Stimulated activated CD8-positive, alpha-beta memory T cell treated with anti-CD3 and anti-CD28 coated beads, Interleukin-12 subunit alpha, Interleukin-12 subunit beta, amount 100 ng/mL, for 4 hours (primary cell): ENCODE measurements at places on chromosomes 1 and 21.

DNA sequence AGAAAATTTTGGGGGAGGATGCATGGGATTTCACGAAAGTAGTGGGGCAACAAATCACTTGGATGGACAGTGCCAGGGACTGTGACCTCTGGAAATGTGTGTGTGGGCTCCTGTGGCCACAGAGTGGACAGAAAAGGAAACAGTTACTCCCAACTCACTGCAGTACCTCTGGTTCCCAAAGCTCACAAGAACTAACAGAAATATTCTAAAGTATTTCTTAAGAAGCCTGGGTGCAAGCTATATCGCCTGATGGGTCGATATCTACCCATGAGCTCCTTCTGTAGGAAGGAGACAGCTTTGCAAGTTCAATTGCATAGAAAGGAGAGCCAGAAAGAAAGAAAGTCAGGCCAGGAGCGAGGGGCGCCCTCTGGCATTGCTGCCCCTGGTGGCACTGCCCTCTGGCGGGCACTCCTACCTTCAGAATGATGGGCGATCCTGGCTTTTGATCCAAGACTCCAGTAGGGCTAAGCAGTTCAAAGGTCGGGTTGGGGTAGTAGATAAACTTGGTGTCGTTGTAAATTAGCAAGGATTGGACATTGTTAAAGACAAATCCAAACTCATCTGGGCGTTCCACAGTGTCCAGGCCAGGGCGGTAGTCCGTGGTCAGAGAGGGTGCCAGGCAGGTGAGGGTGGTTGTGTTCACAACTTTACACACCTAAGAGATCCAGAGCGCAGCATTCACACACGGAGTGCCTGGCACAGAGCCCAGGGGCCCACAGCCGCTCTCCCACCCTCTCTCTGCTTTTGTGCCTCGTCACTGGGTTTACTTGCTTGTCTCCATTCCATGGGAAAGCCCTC, 134.7 kb upstream of the CD34 start:
- DNase-seq: no peak

DNA sequence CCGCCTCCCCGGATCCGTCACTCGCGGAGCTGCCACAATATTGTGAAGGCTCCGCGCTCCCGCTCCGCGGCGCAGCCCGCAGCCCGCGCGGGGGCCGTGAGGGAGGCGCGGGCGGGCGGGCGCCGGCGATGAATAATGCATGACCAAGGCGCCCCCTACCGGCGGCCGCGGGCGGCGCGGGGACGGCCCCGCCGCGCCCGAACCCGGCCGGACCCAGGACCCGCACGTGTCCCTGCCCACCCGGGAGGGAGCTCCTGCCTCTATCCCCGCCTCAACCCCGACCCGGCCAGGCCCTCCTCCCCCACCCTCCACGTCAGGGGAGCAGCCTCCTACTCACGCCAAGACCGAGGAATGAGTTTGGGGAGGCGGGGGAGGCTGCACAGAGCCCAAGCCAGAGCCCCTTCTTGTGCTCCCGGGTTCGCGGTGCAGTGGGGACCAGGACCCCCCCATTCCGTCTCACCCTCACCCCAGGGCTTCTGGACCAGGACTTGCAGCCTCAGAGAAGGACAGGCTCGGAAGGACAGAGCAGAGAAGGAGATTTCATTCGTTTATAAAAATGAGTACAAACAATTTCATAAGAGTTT, 70.8 kb upstream of the CASZ1 start:
- peak; percentile 43 for DNase-seq

- DNase-seq: no peak
These were observed 127.0 kb downstream of the NME7 start for GRCh38 chr1:169240449-169241232.

GRCh38 chr1:94580367-94581115, 39.0 kb upstream of the F3 start:
- no peak for DNase-seq

DNA sequence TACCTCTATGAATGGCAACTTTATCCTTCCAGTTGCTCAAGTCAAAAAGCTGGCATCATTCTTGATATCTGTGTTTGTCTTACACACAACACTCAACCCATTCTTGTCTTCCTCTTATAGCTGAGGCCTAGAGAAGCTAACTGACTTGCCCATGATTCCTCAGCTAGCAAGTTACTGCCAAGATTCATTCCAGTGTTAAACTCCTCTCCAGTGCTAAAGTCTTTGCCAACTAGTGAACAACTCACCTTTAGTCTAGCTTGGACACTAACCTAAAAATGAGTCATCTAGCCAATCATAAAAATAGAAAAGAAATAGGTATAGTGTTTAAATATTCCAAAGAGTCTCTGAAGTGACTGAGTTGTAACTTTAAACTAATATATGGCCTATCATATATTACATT, 45.6 kb upstream of the RGS2 start:
- DNase-seq: no peak

- DNase-seq: no peak
These were observed 13.9 kb downstream of the BTBD19 start for GRCh38 chr1:44822131-44822701.

GRCh38 chr1:118954301-118954905, 33.7 kb downstream of the TBX15 start:
- DNase-seq: no peak

DNA sequence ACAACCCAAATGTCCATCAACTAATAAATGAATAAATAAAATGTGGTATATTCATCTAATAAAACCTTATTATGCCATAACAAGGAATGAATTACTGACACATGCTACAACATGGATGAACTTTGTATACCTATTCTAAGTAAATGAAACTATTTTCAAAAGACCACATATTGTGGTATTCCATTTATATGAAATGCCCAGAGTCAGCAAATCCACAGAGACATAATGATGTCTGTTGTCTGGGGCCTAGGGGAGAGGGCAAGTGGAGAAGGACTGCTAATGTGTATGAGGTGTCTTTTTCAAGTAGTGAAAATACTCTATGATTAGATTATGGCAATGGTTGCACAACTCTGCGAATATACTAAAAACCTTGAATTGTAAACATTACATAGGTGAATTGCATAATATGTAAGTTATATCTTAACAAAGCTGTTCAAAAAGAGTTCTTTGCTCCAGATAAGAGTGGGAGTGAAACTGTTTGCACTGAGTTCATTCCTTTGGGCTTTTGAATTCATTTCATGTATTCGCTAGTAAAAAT, 464.2 kb downstream of the NUF2 start:
- DNase-seq: no peak

GRCh38 chr1:8625491-8625890, 191.9 kb downstream of the RERE start:
- DNase-seq: no peak

DNA sequence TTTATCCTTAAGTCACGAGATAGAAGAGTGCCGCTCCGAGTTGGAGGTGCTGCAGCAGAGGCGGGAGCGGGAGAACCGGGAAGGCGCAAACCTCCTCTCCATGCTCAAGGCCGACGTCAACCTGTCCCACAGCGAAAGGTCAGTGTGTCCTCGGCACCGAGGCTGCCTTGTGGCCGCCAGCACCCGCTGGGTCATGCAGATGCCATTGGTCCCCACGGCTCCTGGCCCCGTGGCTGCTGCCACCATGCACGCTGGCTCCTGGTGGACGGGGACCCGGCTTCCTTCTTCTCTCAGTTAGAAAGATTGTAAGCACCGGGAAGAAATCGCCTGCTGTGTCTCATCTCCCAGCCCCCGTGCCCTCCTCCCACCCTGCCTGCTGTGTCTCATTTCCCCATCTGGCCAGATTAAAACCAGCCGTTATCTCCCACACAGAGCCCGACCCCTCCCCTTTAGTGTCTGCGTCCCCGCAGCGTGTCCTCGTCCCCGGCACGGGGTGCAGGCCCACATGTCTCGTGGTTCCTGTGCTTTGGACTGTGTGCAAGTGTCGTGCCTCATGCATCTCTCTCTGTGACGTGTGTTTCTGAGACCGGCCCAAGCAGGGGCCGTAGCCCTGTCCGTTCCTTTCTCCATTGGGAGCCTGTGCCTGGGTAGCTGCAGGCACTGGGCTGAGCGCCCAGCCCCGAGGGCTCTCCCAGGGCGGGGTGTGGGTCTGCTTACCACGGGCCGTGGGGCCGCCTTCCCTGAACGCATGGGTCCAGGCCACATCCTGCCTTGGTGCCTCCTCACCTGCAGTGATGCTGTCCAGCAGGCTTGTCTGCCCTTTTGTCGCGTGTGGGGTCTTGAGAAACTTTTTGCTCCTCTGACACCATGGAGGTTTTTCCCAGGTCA, 62.1 kb downstream of the PCNT start:
- no peak for DNase-seq

DNA sequence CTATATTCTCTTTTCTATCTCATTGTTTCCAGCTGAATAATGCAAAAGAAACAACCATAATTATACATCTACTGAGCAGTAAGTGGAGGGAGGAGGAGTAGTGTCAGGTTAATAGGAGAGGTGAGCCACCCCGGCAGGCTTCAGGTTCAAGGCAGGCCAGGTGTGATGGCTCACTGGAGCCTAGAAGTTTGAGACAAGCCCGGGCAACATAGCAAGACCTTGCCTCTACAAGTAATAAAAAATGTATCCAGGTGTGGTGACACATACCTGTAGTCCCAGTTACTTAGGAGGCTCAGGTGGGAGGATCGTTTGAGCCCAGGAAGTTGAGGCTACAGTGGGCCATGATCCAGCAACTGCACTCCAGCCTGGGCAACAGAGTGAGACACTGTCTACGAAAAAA, 1.9 kb upstream of the DIP2A start:
- no peak for DNase-seq

- DNase-seq: no peak
These were observed 715.0 kb upstream of the ADAMTS5 start for GRCh38 chr21:27681841-27682240.

- no peak for DNase-seq
These were observed 41.3 kb upstream of the EIF4G3 start for GRCh38 chr1:21217812-21218596.

GRCh38 chr1:29903548-29904166, 667.3 kb downstream of the PTPRU start:
- no peak for DNase-seq

- DNase-seq: no peak
These were observed 35.4 kb downstream of the TMPRSS15 start for GRCh38 chr21:18368205-18368604.

DNA sequence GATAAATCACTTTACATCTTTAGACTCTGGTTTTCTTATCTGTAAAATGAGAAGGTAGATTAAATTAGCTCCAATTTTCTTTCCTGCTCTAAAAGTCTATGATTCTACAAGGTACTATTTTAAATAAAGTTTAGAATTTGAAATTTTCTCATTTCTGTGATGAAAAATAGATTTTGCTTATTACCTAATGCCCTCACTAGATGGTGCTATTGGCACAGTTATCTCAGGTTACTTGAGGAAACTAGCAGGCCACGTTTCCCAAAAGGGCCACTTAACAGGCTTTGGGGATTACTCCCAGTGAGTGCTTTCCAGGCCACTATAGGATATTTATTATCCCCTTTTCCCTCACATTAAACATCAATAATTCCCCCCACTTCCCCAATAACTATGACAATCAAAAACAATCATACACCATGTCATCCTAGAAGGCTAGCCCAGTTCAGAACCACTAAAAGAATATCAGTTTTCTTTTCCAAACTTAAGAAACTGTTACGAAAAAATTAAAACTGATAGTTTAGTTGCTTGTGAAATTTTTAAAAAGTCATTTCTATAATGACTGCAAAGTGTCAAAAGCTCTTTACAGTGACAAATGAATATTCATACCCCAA, 30.6 kb downstream of the OMA1 start:
- DNase-seq: no peak

DNA sequence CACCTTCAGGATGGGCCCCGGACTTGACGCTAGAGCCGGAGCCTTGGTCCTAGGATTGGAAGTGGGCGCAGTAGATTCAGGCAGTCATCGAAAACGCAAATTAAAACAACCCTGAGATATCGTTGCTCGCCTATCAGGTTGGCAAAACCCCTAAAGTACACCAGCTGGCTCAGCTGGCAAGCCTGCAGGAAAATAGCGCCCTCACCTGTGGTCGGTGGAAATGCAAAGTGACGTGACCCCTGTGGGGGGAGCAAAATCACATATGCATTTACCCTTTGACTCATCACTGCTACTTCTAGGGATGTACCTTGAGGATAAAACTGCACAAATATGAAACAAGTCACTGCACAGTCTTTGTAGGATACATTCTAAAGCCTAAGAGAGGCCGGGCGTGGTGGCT, 170.3 kb upstream of the TMEM51 start:
- DNase-seq: no peak

DNA sequence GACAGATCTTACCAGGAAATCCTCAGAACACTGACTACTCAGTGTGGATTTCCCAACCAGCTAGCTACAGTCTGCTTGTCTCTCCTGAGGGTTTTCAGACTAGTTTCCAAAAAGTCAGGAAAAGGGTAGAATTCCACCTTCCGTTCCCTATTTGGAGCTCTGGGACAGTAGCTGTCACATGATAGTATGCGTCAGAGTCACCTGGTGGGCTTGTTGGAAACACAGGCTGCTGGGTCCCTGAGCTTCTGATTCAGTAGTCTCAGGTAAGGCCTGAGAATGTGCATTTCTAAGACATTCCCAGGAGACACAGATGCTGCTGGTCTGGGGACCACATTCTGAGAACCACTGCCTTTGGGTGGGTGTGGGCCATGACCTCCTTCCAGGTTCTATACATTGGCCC, 272.5 kb downstream of the DISC1 start:
- no peak for DNase-seq

DNA sequence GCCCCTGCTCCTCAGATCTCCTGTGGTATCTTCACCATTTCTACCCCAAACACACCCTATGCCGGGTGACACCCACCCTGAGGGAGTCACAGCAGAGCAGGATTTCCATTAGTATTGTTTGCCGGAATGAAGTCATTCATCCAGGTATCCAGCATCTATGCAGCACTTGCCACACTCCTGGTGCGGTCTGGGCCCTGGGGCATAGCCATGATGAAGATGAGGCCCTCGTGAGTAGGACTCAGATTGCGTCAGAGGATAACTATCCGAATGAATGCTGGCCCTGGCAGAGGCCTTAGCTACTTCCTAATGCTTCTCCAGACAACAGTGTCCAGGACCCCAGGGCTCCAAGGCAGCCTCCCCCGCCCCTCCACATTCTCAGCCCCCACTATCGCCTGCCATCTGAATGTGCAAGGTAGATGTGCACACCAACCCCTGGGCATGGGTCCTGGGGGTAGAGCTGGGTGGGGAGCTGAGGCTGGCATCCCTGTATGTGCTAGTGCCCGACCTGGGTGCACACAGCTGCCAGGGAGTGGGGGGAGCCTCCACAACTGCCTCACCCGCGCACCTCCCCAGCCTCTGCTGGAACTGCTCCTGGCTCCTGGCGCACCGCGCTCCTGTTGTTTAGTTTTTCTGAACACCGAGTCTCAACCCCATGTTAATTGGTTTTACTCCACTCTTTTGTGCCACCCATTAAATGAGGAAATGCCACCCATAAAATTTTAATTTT, 25.5 kb upstream of the ZC3H12A start:
- no peak for DNase-seq

GRCh38 chr1:30713311-30713710, 10.1 kb downstream of the MATN1 start:
- no peak for DNase-seq

- no peak for DNase-seq
These were observed 7.4 kb downstream of the KYAT3 start for GRCh38 chr1:88985032-88985431.
